Naive thymus-derived CD8-positive, alpha-beta T cell (primary cell): ENCODE measurements at places on chromosomes 16 and 17. TPM values are rescaled to one million over a fixed set of nuclear protein-coding genes. Genes with fewer than 3 reads are reported as not detected.

- peak; percentile 90 for DNase-seq
These were observed 14.2 kb upstream of the RIPOR1 start for GRCh38 chr16:67514382-67514828.

DNA sequence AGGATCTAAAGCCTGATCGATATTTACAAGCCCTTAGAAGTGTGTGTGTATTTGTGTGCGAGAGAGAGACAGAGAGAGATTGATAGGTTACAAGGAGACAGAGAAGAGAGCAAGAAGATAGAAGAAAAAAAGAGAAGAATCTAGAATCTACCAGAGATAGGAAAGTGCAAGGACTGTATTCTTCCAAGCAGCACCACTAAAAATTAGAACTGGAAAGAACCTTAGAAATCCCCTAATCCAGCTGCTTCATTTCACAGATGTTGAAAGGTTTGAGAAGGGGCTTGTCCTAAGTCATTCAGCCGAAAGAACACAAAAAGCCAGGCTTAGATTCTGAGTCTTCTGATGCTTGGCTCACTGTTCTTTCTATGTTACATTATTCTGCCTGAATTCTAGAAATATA is 92.2 kb downstream of the HS3ST3A1 start:
- DNase-seq, result no peak

DNA sequence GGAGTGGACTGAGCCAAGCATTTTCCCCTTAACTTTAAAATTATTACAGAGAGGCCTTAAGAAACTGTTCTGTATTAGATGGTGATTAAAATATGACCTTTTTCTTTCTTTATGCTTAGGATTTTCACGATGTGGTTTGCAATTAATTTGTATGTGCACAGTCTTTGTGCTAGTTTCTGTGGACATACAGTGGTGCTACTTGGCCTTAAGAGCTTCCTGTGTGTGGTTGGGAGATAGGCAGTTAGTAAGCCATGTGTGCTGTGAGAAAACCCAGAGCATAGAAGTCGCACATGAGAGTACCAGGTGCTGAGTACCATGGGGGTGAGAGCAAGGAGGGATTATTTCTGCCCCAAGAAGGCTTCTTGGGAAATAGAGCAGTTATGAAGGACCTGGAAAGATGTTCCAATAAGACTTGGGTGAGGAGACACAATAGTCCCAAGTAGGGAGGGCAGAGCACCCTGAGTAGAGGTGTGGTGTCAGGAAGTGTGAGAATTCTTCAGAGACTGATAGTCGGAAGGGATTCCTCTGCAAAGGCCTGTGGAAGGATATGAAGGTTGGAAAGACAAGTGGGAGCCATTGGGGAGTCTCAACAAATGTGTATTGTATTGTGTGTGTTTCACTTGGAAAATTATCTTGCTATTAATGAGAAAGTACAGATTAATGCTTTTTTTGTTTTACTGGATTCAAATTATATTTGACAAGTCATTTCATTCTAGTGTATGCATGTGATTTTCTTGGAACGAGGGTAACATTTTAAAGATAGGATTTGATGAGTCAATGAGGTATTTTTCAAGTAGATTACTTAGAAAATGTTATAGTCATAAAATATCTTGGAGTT is 239.9 kb downstream of the PRKCA start:
- no peak for DNase-seq

GRCh38 chr17:77321649-77322513 is 181.1 kb downstream of the SEC14L1 start:
- DNase-seq, result no peak

- no peak for DNase-seq
These were observed 641.0 kb upstream of the EEF2KMT start for GRCh38 chr16:5738586-5738985.

DNA sequence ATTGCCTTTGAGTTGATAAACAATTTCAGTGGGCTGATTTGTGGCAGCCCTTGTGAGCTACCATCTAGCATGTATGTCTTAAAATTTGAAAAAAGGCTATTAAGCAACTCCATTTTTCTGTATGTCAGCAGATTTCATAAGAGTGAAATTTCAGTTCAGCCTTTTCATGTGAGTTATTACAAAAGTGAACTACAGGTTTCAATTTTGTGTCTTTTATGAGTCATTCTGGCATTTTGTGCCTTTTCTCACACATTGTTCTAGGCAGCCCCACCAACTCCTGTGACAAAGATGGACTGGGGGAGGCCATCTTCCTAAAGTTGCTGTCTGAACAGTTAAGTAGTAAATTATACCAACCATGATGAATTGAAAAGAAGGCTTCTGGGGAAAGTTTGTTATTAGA is 52.1 kb downstream of the USP10 start:
- DNase-seq, result no peak

DNA sequence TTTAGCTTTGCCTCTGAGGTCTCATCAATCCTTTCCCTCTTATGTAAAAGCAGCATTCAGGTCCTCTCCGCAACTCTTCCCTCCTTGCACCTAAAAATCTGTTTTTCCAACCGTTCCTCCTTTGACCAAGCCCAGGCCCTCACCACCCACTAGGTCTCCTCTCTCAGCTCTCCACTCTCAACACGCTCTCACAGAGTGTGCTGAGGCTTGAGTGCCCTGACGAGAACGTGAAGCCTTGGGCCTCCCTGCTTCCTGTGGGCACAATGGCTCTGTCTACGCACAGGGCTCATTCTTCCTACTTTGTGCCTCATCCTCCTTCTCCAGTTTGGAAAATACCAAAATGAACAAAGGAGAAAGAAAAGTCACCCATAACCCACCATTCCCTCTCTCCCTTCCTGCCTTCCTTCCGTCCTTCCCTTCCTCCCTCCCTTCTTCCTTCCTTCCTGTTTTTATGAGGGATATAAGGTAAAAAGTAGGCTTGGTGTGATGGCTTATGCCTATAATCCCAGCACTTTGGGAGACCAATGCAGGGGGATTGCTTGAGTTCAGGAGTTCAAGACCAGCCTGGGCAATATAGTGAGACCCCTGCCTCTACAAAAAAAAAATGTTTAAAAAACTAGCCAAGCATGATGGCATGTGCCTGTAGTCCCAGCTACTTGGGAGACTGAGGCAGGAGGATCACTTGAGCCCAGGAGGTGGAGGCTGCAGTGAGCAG is 31.3 kb upstream of the SLC39A11 start:
- no peak for DNase-seq

- no peak for DNase-seq
These were observed 61.9 kb upstream of the DHX40 start for GRCh38 chr17:59503500-59503899.

GRCh38 chr17:28792877-28793661 is 49.3 kb downstream of the TRAF4 start:
- no peak for DNase-seq

- no peak for DNase-seq
These were observed 122.7 kb downstream of the ABCC6 start for GRCh38 chr16:16100631-16101030.

DNA sequence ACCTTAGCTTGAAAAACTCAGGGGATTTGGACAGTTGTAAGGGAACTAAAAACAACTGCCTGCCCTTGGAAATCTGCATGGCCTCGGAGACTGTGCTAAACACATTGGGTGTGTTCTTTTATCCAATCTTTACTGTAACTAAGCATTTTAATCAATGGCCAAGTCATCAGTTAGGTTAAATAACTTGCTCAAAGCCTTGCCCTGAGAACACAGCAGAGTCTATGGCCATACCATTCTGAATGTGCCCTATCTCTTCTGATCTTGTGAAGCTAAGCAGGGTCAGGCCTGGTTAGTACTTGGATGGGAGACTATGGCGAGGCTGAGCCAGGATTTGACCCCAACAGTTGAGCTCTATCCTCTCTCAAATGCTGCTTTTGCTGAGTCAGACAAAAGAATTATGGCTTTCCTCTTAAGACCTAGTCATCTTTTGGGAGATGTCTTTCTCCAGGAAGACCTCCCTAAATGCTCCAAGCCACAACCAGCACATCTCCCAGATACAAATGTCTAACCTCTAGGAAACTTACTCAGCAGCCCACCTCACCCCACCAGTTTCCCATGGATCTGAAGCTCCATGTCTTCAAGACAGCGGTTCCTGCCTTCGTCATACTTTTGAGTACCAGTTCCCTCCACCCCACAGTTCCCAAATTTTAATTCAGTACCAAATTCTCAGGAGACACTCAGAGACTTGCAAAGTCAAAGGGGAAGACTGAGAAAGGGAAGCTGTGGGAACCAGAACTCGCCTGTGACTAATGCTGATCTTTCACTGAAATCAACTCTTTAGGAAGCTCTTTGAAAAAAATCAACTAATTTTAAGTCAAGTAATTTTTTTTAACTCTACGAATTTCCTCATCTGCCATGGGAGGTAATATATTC is 336.1 kb downstream of the MAF start:
- no peak for DNase-seq

DNA sequence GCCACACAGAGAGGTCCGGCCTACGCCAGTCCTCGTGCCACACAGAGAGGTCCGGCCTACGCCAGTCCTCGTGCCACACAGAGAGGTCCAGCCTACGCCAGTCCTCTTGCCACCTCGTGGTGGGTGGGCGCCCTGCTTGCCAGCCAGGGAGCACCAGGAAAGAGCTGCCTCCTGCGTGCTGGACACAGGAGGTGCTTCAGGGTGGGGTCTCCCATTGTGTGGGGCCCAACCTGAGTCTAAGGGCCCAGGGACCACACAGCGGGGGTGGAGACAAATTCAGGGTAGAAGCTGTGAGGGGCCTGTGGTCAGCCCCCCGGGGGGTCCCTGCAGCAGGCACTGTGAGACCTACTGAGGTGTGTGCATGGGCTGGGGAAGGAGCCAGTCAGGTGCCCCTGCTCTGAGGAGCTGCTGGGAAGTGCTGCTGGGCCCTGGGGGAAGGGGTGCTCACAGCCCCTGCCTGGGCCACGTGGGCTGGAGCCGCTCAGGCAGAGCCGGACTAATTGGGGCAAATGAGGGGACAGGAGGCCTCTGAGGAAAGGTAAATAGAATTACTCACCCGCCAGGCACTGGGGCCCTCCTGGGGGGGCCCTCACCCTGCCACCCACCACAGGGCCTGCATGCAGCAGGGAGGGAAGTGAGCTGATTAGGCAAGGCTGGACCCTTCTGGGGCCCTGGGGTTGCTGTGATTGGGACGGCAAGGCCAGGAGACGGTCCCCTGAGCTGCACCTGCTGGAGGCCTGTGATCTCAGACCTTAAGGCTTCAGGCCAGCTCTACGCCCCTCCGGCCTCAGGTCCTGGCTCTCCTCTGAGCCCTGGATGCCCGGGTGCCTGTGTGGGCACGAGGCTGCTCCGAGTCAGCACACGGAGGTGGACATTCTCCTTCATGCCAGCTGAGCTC is 11.0 kb downstream of the GCGR start:
- no peak for DNase-seq

DNA sequence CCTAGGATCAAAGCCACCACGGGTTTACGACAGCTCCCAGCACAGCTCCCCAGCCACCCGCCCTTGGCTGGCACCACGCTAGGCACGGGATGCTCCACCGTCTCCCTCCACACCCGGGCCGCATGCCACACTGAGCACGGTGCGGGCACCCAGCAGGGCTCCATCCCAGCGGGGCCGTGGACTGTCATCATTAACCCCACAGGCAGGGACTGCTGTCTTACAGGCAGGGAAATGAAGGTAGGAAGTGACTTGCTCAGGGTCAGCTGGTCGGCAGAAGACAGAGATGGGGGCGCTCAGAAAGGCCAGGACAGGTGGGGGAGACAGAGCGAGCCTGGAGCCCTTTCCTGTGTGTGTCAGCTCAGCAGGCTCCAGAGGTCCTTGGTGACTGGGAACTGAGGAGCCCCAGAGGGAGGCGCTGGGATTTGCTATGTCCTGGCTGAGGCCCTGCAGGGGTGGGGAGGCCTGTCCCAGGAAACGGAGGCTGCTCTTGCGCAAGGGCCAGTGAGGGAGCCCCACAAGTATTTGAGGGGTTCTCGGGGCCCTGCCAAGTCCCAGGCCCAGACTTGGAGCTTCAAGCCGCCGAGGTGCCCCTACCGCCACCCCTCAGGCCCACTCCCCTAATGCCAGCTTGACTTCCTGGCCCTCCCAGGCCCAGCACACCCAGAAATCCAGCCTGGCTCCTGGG is 3.2 kb downstream of the UBALD1 start:
- no peak for DNase-seq

DNA sequence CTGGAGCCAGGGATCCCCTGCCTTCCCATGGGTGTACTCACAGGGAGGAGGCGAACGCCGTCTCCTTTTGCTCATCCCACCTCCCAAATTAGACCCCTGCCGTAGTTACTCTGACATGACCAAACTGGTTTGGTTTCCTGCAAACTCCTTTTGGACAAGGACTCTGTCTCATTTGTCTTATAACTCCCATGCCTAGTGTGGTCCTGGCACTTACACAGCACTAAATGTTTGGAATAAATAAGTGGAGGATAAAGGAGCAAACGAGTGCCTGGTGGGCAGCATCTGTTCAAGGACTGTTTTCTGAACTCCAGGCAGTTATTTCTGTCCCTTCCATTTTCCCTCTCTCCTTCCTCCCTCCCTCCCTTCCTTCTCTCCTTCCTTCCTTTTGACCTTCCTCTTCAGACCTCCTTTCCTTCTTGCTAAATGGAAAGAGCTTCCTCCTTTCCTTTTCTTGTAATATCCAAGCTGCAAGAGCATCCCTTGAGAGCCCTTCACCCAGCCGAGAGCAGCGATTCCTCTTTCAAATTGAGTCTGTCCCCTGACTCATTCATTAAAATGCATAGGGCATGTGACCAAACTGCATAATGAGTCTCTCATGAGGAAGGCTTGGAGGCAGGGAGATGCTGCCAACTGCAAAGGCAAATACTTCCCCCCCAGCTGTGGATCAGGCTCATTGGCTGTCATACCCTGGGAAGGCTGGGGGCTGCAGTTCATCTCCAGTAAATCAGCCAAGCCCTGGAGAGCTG is 36.8 kb downstream of the CHD9 start:
- DNase-seq, result no peak

DNA sequence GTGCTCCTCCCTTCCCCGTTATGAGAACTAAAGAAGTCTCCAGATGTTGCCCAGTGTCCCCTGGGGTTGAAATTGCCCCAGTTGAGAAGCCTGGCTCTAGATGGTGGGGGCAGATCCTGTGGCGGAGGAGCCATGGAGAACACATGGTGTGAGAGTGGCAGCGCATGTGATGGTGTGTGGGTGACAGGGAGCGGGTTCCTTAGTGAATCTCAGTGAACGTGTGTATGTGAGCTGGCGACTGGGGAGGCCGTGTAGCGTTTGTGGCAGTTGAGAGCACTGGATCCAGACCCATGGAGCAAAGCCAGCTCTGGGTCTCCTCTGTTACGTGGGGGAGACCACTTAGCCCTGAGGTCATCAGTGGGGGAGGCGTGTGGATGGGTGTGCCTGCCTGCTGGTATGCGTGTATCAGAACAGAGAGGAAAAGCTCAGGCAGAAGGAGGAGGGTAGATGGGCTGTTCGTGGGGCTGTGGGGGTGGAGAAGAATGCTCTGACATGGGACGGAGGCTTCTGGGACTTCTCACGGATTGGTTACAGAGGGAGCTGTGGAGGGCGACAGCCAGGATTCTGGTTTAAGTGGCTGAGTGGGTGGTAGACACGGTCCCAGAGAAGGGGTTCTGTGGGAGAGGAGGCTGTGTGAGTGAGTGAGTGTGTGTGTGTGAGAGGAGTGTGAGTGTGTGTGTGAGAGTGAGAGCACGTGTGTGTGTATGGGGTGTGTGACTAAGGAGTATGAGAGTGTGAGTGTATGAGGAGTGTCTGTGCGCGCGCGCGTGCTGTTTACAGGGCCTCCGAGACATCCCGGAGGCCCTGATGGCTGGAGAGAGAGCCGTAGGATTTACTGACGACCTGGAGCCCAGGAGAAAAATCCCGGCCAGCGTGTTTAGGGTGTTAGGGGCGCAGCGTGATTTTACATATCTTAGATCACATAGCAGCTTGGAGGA is 193.8 kb downstream of the SNX29 start:
- DNase-seq, result no peak

- DNase-seq, result peak; percentile 31
These were observed 4.7 kb upstream of the IL17C start for GRCh38 chr16:88633684-88634140.

Gene NSRP1
- polyA plus RNA-seq, result 40.6 TPM

Gene TP53TG3B
- not detected for polyA plus RNA-seq

Gene TPSG1
- not detected for polyA plus RNA-seq

Gene MMP25
- polyA plus RNA-seq, result 0.60 TPM
